ENCODE measurements at places on chromosomes 11 and 22.

DNA sequence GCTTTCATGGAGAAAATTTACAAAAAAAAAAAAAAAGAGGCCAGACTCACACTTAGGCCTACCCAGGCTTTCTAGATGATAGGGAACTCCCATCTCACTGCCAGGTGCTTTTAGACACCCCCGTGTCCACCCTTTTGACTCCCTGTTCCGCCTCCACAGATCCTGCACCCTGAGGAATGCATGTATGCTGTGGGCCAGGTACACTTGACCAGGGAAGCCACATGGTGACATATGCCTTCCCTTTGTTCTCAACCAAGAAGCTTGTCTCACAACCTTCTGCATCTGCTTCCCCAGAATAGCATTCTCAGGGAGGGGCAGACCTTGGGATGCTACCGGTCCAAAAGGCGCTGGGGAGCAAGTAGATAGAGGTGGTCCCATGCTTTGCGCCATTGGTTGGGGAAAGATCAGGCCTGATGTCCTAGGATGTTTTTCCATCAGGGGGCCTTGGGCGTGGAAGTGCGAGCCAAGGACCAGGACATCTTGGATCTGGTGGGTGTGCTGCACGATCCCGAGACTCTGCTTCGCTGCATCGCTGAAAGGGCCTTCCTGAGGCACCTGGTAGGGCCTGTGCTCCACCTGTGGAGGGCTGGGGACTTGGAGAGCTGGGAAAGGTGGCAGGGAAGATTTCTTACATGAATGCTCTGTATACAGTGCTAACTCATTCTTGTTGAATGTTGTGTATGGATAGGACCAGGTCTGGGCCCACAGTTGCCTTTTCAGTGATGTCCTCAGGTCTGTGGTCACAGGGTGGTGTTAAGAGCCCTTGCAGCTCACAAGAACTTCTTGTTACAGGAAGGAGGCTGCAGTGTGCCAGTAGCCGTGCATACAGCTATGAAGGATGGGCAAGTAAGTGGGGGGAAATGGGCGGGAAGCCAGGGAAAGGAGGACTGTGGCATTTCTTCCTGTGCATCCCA is 7.5 kb downstream of the HMBS start:
- DNase-seq, result no peak

DNA sequence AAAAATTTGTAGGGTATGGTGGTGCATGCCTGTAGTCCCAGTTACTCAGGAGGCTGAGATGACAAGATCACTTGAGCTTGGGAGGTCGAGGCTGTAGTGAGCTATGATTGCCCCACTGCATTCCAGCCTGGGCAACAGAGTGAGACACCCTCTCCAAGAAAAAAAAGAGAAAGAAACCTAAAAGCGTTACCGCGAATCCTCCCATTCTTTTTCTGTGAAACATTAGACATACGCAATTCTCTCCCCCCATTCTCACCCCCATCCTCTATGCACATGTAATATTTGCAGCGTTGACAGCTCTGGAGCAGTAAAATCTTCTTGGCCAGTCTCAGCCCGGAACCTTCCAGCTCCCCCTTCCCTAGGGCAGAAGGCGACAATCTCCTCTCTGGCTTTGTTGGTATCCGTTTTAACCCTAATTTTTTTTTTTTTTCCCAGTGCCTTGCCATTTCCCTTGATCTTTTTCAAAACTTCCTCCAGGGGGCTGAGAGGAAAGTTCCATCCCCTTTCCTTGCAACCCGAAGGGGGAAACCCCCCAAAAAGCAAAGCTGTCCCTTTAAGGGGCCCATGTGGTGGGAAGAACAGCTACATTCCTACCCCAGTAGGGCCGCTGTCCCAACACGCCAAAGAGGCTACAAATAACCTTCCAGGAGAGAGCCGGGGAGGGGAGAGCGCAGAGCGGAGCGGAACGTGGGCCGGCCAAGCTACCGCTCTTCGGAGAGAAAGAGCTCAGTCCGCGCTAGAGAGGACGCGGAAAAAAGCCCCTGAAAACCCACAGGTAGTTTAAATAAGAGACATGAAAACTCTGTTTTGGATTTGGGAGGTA is 1.9 kb downstream of the LRP4 start:
- DNase-seq, result no peak

DNA sequence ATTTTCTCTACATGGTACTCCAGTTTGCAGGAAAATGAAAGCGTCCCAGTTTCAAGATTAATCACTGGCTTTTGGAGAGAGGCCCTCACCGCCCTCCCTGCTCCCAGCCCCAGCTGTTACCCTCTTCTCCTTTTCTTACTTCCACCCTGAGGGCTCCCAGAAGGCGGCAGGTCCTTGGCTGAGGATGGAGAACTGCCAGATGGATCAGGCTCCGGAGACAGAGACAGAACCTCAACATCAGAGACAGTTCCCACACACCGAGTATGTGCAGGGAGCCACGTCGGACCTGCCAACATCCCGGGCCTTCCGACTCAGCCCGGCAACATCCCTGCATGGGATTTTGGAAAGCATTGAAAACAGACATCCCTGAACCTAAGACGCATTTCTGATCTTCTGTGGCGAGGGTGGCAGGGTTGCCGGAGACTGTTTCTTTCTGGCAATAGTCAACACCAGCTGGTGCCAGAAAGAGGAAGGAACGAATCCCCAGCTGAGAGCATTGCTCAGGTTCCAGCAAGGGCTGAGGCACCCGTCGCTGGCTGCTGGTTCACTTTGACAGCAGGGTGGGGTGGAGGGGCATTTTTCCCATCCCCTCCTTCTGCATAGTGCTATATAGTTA is 467.1 kb downstream of the MIAT start:
- DNase-seq, result no peak

DNA sequence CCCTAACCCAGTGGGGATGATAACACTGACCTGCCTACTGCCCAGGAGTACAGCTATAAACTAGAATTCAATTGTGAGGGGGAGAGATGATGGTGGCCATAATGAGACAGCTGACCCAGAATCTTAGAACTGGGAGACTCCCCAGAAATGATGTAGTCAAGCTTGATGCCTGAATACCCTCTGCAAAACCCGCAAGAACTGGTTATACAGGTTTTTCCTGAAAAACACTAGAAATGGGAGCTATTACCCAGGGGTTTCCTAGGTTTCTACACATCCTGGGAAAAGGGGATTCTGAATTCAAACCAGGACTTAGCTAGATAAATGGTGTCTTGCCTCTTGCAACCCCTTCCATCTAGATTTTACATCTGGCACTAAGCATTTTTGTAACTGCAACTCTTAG is 113.8 kb upstream of the NARS2 start:
- no peak for DNase-seq

GRCh38 chr11:11499300-11499699 is 122.5 kb downstream of the GALNT18 start:
- no peak for DNase-seq

DNA sequence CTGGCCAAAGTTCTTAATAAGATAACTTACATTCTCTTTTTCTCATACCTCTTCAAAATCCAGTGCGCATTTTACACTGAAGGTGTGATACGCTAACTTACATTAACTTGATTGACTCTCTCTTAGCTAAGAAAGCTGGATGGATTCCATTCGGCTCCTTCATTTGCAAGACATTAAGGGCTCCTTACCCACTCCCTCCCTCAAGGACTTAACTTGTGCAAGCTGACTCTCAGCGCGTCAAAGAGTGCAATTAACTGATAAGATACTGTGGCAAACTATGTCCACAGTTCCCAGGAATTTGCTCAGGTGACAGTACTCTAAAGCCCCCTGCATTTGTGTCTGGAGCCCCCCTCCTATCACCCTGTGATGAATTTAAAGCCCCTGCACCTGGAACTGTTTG is 6.4 kb upstream of the RFPL1 start:
- no peak for DNase-seq

- no peak for DNase-seq
These were observed 14.9 kb upstream of the SREBF2 start for GRCh38 chr22:41818011-41818410.

DNA sequence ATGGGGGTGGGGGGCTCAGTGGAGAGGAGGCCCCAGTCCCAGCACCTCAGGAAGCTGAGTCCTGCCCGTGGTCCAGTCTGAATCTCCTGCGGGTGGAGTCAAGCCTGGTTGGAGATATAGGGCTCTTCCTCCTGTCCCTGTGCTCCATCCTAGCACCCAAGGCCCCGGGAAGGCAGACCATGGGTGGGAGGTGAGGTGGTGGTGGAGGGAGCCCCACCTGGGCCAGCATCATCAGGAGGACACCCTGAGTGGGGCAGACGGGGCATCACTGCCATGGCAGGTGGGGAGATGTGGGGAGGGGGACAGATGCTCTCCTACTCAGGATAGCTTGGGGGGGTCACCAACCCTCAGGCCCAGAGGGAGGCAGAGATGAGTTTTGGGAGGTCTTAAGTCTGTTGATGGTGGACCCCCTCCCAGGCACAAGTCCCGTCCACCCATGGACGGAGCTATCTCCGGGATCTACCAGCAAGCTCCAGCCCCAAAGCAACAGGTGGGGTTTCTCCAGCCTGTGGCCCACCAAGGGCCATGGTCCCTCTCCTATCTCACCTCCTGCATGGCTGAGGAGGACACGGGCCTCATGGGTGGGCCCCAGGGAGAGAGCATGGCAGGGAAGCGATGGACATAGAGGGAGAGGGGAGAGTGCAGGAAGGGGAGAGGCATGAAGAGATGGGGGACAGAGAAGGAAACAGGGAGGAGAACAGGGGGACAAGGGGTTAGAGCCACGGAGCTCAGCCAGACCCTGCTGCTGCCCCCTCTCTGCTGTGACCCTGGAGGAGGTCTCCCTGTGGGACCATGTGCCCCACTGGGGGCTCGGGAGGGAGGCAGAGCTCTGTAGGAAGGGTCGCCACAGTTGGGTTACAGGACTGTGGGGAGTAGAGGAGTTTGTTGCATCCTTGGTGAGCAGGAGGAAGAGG is 1.3 kb downstream of the MRGPRE start:
- no peak for DNase-seq

DNA sequence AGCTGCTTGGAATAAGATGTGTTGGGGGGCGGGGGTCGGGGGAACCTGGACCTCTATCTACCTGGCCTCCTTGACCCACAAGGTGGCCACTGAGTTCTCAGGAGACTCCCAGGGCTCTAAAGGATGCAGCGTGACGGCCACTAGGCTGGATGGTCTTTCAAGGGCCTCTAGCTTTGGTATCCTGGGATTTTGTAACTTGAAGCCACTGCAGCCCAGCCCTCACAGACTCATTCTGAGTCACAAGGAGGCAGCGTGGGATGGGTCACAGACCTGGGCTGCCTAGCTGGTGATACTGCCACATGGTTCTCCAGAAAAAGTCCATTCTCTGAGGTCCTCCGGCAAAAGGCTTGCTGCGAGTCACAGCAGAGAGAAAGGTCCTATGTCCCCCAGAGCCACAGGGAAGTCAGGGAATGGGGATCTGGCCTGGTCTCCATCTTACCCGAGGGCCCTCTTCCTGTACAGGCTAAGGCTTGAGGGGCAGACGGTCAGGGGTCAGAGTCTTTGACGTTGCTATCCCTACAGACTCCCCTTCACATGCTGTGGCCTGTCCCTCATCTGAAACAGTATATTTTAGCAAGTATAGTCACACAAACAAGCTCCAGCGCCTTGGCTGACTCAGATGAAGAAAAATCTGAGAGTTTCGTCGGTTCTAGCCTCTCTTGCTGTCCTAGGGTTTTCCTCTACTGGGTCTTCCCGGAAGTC is 52.4 kb downstream of the KCNC1 start:
- no peak for DNase-seq

GRCh38 chr11:34466802-34467488 is 28.2 kb downstream of the CAT start:
- DNase-seq, result no peak

DNA sequence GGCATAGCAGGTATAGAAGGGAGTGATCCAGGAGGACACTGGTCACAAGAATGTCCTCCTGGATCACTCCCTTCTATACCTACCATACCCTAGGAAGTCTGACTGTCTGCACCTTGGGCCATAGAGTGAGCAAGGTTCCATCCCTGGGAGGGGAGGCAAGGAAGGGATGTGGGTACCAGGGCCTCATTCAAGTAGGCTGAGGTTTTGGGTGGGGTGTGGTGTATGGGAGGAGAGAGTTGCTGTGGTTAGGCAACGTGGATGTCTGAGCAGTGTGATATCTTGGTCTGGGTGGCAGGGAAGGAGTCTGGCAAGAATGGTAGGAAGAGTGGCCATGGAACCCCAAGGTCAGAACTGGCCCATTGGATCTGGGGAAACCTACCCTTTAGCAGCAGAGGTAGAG is 13.2 kb downstream of the PPFIBP2 start:
- DNase-seq, result no peak

DNA sequence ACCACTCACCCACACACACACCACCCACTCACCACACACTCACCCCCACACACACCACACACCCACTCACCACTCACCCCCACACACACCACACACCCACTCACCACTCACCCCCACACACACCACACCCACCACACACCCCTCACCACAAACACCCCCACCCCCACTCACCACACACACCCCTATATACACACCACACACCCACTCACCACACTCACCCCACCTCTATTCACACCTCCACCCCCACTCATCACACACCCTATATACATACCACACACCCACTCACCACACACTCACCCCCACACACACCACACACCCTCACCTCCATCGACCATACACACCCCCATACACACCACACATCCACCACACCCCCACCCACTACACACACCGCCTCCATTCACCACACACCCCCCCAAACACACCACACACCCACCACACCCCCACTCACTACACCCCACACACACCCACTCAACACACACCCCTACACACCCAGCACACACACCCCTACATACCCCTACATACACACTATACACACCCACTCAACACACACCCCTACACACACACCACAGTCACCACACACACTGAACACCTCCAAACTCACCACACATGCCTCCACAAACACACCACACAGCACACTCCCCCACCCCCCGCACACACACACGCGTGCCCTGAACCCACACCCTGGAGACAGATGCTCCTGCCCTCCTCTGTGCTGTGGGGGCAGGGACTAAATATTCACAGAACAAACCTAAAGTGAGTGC is 19.0 kb upstream of the TTLL12 start:
- DNase-seq, result no peak

GRCh38 chr11:20594274-20595061 is 4.9 kb upstream of the SLC6A5 start:
- DNase-seq, result no peak

GRCh38 chr11:63698976-63699733 is 17.9 kb downstream of the RTN3 start:
- DNase-seq, result no peak

DNA sequence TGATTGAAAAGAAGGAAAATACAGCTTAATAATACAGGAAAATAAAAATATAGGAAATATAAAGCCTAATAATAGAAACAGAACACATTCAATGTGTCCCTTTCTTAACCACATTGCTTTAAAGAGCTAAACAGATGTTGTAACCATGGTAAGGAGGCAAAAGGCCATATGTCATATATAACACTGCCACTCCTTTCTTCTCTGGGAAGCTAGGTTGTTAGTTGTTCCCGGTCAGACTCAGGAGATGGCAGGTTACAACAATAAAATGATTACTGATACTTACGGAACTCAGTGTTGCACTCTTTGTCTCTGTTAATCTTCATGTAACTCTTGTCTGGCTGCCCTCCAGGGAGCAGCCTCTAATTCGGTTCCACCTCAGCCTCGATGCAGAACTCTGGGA is 134.7 kb upstream of the PGR start:
- no peak for DNase-seq

DNA sequence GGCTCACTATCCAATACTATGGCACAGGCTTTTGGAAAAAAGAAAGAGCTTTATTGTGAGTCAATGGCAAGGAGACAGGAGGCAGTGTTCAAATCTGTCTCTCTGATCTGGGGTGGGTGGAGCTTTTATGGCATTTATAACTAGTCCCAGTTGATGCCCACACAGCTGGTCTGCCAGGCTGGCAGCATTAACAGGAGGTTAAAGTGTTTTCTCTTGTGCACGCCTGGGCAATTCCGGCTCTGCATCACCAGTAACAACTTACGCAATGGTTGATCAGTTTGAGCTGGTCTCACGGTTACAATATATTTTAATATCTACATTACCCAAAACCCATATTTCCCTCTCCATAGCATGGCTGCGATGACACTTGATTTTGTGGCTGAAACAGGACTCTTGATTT is 15.1 kb upstream of the SMIM38 start:
- no peak for DNase-seq

Data from stimulated activated CD8-positive, alpha-beta memory T cell treated with anti-CD3 and anti-CD28 coated beads, Interleukin-4, amount 100 ng/mL, for 4 hours (primary cell).